Activated CD4-positive, alpha-beta T cell treated with anti-CD3 and anti-CD28 coated beads, Interleukin-2, Interleukin-6, amounts not matched to agents 100 ng/mL and 50 ng/mL, durations not matched to agents 16 hours and 8 hours (primary cell): ENCODE measurements at places on chromosomes 11 and 22.
A peak's percentile ranks its signal among the peaks of the same experiment; 100 is the strongest.

DNA sequence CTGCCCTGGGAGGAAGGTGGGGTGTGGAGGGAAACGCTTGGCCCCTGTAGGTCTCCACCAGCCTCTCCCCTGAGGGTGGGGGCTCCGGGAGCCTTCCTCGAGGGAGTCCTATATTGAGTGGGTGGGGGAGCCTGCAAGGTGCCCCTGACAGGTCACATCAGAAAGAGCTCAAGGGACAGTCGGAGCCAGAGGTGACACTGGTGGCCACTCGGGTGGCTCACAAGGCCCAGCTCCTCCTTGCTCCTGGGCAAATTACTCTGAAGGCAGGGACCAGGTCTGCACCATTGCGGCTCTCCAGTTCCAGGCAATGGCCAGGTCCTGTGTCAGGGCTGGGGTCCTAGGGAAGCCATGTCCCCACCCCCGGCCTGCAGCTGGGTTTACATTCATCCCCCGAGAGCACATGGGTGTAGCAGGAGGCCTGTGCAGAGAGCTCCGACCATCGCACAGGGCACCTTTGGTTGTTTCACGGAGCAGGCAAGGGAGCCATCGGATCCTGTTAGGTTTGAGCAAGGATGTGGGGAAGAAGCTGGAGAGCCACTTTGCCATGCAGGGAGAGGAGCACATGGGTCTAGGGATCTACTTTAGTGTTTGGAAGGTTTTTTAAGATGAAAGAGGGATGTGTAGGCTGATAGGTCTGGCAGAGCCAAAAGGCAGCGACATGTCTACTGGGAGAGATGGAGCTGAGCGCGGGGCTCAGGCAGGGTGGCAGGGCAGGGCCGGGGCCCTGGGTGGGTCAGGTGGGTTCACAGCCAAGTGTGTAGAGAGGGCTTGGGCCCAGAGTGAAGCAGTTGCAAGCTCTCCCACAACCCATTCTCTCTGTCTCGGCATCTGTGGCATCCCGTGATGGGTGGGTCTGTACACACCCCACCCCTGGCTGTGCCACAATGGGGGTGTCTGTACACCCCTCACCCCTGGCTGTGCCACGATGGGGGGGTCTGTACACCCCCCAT lies 14.8 kb downstream of the CCND1 start:
- DNase-seq, result no peak

- DNase-seq, result peak; percentile 47
Observed at GRCh38 chr11:34565417-34566207, 52.0 kb upstream of the ELF5 start.

DNA sequence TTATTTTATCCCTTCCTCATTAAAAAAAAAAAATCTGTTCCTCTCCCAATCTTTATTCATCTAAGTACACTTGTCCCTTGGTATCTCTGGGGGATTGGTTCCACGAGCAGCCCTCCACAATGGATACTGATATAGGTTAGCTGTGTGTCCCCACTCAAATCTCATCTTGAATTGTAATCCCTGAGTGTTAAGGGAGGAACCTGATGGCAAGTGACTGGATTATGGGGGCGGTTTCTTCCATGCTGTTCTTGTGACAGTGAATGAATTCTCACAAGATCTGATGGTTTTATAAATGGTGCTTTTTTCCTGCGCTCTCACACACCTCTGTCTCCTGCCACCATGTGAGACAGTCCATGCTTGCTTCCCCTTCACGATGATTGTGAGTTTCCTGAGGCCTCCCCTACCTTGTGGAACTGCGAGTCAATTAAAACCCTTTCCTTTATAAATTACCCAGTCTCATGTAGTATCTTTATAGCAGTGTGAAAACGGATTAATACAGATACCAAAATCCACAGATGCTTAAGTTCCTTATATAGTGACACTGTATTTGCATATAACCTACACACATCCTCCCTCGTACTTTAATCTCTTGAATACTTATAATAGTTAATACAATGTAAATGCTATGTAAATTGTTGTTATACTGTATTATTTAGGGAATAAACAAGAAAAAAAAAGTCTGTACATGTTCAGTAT lies 62.0 kb downstream of the PACS1 start:
- no peak for DNase-seq

DNA sequence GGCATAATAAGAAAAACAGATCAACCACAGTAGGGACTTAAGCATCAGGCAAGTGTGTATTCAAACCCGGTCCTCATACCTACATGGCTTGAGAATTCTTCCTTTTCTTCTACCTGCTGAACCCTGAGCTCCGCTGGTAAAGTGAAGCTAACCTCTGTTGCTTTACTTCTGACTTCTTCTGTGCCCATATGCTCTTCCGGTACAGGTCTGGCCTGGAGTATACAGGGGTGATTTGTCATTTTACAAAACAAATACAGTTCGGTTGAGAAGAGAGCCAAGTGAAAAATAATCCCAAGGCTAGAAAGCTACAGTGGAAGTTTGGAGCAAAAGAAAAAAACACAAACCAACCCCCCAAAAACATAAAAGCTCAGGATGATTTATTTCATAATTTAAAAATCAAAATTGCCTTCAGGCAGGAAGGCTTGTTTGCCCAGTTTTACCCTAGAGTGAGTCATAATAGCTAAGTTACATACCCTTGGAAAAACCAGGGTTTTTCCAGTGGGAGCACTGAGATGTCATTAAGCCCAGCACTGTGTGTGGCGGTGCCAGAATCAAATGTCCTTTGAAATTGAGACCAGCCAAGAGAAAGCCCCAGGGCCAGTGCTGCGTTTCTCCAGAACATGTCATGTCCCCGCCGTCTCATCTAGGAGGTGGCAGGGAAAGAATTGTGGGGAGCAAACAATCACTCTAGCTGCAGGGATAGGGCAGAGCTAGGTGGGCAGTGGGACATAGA lies 305.5 kb upstream of the ISX start:
- DNase-seq, result no peak

DNA sequence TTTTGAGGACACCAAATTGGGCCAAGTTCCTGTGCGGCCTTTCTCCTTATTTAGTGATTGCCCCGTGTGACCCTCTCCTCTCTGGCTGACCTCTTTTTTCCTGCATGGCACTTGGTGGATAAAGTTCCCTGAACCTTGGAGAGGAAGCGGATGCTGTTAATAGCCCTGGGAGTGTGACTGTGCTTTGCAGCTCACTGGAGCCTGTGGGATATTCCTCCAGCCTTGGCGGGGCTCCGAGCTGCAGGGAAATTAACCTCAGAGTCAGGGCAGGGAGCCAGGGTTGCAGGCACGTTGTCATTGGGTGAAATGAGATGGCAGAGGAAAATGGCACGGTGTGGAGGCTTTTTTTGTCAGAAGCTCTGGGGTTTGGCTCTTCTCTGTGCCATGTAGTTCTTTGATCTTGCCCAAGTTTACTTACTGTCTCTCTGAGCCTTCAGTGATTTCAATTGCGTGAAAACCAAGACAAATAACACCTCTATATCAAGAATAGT lies 965 bp downstream of the OR9Q1 start:
- no peak for DNase-seq

- no peak for DNase-seq
Observed at GRCh38 chr11:58659404-58659803, 36.9 kb downstream of the CNTF start.

DNA sequence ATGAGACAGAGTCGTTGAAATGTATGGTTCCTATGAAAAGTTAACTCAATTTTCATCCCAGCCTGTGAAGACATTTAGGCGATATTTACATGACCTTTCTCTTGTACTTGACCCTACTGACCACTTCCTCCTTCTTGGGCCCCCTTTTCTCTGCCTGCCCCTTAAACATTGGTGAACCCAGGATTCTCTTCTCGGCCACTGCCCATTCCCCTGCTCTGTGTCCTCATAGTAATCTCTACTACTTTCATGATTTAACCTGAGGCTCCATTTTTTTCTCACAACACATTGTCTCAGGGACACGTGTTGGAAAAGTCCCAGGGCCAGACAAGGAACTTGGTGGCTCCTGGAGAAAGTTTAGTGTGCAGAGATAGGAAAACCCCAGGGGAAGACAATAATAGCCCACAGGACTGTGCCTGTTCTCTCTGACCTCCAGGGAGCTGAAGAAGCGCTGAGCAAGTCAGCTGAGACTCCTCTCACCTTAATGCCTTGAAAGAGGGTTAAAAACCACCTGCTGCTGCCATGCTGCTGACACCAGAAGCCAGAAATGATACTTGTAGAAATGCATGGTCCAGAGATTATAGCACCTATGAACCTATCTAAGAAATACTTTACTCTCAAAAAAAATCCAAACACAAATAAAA lies 42.5 kb upstream of the SPATA19 start:
- no peak for DNase-seq

DNA sequence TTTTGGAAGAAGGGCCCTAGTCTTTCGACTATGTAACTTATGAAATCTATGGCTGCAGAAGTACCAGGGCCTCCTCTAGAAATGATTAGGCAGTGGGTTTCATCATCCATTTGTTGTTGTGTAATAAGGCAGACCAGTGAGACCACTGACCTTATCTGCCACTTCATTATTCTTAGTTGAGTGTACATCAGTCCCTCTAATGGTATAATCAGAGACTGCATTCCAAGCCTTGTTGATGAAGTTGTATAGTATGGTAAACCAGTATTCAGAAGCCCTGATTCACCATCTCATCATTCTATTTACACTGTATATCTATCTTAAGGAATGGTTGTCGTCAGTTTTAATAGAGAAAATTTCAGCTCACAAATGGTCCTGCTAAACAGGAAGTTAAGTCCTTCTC lies 32.2 kb upstream of the GRIA4 start:
- no peak for DNase-seq

- DNase-seq, result no peak
Observed at GRCh38 chr11:18754308-18754707, 28.3 kb upstream of the IGSF22 start.

DNA sequence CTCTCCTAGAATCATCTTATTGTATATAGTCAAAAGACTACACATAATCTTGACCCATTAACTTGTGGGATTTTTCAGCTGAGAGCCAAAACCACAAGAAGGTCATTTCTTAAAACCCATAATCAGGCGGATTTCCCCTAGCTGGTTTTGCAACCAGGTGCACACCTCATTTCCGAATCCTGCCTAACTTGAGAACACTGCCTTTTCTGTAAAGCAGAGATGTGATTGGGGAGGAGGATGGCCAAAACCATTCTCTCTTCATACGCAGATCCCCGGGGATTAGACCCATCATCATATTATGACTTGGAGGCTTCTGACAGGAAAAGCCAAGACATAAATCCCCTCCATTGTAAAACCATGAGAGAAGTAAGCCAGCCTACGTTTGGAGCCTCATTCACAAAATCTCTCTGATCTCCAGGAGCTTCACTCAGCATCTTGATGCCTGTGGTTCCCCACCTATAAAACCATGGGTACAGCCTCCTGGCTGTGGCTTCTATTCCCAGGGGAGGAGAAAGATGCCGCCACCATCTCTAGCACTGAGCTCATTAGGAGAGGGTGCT lies 191.3 kb downstream of the KIF18A start:
- DNase-seq, result no peak

- no peak for DNase-seq
Observed at GRCh38 chr11:120052196-120052775, 85.6 kb downstream of the TRIM29 start.

DNA sequence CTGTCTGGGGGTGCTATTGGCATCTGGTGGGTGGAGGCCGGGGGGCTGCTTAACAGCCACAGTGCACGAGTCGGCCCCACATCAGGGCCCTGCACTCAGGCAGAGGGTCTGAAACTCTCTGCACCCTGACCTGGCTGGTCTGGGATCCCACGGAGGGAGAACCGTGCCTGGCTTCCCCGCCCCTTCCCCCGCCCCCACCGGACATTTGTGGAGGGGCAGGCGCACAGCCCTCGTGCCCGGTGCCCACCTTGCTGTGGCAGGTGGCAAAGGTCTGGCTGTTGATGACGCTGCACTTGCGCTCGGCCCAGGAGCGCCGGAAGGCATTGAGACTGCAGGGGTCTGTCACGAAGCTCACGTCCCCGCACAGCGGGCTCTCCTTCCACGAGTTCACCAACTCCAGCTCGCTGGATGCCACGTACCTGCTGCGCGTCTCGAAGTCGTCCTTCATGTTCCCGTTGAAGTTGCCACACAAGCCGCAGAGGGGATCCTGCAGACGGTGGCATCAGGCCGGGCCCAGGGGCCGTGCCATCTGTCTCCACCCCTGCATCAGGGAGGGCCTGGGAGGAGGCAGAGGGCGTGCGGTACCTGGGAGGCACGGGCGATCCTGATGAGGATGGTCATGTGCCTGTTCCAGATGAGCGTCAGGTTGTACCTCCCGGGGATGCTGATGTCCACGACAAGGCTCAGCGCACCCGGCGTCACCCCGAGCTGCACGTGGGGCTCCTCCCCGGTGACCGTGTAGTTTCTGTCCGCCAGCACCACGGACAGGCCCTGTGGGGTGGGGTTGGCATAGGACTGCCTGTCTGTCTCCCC lies 11.7 kb downstream of the MUC6 start:
- no peak for DNase-seq

DNA sequence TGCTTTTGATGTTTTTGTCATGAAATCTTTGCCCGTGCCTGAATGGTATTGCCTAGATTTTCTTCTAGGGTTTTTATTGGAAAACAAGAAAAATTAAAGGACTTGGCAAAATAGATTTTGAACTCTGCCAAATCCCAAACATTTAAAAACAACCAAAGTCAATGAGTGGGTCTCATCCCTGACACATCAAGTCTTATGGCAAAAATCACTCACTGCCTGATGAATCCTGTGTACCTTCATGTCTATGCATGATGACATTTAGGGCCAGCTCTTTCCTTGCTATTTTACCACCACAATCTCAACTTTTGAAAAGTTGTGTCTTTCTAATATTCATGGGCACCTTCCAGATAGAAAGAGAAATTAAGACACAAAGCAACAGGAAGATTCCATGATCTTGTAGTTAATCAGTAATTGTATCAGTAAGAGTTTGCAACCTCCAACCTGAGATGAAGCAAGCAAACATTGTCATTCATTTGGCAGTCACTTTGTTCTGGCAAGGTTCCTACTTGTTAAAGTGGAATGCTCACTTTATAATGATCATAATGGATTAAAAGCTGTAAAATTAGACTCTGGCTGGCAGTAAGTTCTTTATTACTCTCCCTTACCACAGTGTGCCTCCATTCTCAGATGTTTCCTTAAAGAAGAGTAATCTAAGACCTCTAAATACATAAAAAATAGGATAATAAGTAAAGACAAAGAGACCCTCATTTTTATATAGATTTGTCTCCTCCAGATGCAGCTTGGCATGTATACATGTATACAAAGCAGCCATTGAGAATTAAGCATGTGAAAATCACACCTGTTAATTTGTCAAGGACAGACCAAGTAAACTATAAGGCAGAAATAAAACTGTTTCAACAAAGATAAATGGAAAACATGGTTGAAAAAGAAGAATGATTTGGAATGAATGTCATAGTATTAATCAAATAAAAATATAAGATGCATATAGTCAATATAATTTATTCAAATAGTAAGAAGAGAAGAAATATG lies 51.6 kb downstream of the ETS1 start:
- no peak for DNase-seq

- no peak for DNase-seq
Observed at GRCh38 chr11:11510939-11511338, 110.9 kb downstream of the GALNT18 start.

- peak; percentile 69 for DNase-seq
Observed at GRCh38 chr11:1628506-1629325, 859 bp upstream of the KRTAP5-5 start.
